ENCODE measurements at places on chromosomes 7 and 10. TPM values are rescaled to one million over a fixed set of nuclear protein-coding genes. Genes with fewer than 3 reads are reported as not detected.

The ASZ1 gene
- polyA plus RNA-seq, result not detected

The PGAM2 gene
- not detected for polyA plus RNA-seq

The PRF1 gene
- polyA plus RNA-seq, result 24.3 TPM

The PRLHR gene
- polyA plus RNA-seq, result not detected

The AKAP9 gene
- 36.2 TPM for polyA plus RNA-seq

The OR6B1 gene
- polyA plus RNA-seq, result not detected

The SYT15 gene
- 0.45 TPM for polyA plus RNA-seq

The ARF5 gene
- polyA plus RNA-seq, result 137 TPM

The UPK3B gene
- polyA plus RNA-seq, result not detected

The ADRA2A gene
- polyA plus RNA-seq, result not detected

The CPXM2 gene
- polyA plus RNA-seq, result not detected

The CARD11 gene
- 52.4 TPM for polyA plus RNA-seq

The GPR141 gene
- not detected for polyA plus RNA-seq

The CHCHD3 gene
- polyA plus RNA-seq, result 62.7 TPM

The VAX1 gene
- not detected for polyA plus RNA-seq

The NUTM2E gene
- polyA plus RNA-seq, result not detected

The OR2A5 gene
- not detected for polyA plus RNA-seq

The ENKUR gene
- 2.7 TPM for polyA plus RNA-seq

The HOXA4 gene
- not detected for polyA plus RNA-seq

The RUFY2 gene
- 7.5 TPM for polyA plus RNA-seq

The DOCK1 gene
- polyA plus RNA-seq, result not detected

The PLEKHA8 gene
- 3.6 TPM for polyA plus RNA-seq

The SKAP2 gene
- polyA plus RNA-seq, result 135 TPM

The NFE2L3 gene
- polyA plus RNA-seq, result 4.9 TPM
